ENCODE measurements at places on chromosomes 1 and 21.

DNA sequence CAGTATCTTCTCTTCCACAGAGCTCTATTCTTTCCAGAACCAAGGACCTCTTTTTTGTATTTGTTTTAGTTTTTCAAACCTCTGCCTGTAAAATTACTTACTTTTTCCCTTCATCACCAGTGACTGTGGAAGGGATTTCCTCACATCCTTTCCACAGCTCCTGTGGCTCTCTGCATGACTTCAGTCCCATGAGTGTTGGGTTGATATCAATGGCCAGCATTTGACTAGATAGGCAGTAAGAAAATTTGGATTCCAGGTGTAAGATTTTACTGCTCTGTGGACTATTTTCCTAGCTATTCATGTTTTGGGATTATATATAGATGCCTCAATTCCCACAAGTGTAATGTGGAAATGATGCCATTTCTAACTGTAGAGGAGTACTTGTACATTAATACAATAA is 171.5 kb upstream of the PTBP2 start:
- no peak for DNase-seq

- no peak for DNase-seq
These were observed 38.7 kb downstream of the ALPL start for GRCh38 chr1:21547876-21548275.

DNA sequence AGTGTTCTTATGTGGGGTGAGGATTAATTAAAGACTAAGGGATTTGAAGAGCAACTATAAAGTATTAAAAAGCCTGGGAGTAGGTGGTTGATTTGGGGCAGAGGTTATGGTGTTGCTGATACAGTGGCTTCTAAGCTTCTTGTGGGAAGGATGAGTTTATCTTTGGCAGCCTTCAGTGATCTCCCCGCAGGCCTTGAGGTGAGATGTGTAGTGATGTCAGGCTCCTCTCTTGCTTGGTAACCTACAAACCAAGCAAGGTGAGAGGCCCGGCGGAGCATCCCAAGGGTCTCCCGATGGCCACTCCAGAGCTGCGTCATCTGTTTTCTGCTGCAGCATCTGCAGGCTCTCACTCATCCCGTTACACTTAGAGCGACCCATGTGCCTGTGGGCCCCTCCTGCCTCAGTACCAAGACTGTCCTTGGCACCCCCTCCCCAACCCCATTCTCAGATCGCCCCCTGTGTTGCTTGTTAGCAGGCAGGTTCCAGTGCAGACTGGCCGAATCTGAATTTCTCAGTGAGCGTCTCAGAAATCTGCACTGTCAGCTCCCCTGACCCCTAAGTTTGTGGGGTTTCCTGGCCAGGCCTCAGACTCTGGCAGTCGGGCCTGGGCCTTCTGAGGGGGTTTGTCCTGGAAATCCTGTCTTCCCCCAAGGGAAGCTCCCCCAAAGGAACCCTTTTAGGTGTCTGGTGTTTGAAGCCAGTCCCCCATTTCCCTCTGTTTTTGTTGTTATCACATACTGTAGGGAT is 77.9 kb downstream of the GALNT2 start:
- no peak for DNase-seq

DNA sequence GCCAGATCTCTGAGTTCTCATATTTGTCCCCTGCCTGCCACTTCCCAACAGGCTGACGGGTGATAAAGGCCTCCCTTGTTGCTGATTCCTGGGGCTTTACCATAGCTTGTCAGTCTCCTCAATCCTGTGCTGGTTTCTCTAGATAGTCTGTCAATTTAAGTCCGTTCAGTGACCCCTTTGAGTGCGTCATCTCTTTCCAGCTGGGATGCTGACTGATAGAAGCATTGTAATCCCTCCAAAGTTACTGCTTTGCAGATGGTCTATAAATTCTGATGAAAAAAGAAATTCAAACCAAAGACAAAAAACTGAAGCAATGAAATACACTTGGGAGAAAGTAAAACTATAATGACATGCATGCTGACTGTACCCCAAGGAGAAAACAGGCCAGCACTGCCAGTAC is 28.3 kb downstream of the RHOU start:
- no peak for DNase-seq

DNA sequence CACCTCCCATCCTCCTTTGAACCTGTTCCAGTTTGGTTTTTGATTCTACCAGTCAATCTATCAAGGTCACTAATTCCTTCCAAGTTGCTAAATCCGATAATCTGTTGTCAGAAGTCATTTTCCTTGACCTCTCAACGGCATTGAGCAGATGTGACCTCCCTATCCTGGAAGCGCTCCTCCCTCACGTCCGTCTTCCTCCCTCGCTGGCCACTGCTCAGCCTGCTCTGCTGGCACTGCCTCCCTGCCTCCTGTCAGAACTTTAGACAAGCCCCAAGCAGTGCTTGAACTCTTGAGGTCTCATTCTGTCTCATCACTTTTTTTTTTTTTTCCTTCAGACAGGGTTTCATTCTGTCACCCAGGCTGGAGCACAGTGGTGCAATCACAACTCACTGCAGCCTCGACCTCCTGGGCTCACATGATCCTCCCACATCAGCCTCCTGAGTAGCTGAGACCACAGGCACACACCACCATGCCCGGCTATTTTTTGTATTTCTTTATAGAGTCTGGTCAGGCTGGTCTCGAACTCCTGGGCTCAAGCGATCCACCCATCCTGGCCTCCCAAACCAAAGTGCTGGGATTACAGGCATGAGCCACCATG is 4.4 kb upstream of the ACOT7 start:
- DNase-seq: no peak

- no peak for DNase-seq
These were observed 8.9 kb downstream of the BACE2 start for GRCh38 chr21:41176846-41177245.

DNA sequence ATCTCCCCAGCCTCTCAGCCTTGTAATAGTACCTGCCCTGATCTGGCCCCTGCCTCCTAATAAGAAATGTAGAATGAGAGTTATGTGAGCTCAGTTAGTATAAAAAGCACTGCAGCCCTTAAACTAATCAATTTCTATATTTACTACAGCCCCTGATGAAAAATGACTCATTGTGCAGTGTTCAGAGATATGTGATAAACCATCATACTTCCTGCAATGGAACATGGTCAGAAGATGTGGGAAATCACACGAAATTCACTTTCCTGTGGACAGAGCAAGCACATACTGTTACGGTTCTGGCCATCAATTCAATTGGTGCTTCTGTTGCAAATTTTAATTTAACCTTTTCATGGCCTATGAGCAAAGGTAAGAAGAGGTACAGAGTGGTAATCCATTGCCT is 176.8 kb upstream of the PDE4B start:
- no peak for DNase-seq

- no peak for DNase-seq
These were observed 130.4 kb downstream of the KIF26B start for GRCh38 chr1:245285168-245285567.

GRCh38 chr1:64986903-64987871 is 20.8 kb upstream of the JAK1 start:
- DNase-seq: no peak

GRCh38 chr1:15882665-15883064 is 35.2 kb downstream of the SPEN start:
- DNase-seq: no peak

DNA sequence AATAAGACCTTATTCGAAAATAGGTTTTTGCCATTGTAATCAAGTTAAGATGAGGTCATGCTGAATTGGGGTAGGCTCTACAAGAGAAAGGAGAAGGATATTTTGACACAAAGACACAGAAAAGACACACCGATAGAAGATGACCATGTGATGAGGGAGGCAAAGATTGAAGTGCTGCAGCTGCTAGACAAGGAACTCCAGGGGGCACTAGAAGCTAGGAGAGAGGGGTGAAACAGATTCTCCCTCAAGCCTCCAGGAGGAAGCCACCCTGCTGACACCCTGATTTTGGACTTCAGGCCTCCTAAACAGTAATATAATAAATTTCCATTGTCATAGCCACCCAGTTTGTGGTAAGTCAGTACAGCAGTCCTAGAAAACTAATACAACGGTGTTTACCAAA is 506.8 kb upstream of the CAMK1G start:
- DNase-seq: no peak
